Mesenteric fat pad (tissue), 1 donor: ENCODE measurements at places on chromosomes 7 and 10.
A peak's percentile ranks its signal among the peaks of the same experiment; 100 is the strongest.

DNA sequence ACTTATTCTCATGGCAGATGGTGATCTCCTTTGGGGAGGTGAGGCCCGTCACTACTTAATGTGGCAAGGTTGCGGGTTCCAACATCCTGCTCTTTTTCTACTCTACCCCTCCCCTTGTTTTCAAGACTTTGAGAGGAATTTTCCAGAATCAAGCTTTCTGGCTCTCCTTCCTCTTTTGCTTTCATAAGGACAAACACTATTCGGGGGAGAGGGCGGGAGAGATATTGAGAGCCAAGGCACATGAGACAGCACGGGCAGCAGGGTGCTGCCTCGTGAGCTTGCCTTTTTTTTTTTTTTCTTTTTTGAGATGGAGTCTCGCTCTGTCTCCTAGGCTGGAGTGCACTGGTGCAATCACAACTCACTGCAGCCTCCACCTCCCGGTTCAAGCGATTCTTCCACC lies 6.9 kb upstream of the PFKFB3 start:
- no peak for DNase-seq

GRCh38 chr7:46811529-46811928 lies 770.4 kb downstream of the TNS3 start:
- no peak for DNase-seq

- no peak for DNase-seq
Measured at GRCh38 chr7:142753366-142753765, 4.1 kb downstream of the PRSS1 start.

- DNase-seq = no peak
Measured at GRCh38 chr10:91838199-91838598, 40.0 kb downstream of the TNKS2 start.

- DNase-seq = no peak
Measured at GRCh38 chr10:96377816-96378294, 19.1 kb upstream of the OPALIN start.

- no peak for DNase-seq
Measured at GRCh38 chr7:148884049-148884298, at the start of gene EZH2. Gene EZH2, minus strand, starts transcription at chr7:148884291. Its CDS starts 36,993 bp downstream, at chr7:148847298.

DNA sequence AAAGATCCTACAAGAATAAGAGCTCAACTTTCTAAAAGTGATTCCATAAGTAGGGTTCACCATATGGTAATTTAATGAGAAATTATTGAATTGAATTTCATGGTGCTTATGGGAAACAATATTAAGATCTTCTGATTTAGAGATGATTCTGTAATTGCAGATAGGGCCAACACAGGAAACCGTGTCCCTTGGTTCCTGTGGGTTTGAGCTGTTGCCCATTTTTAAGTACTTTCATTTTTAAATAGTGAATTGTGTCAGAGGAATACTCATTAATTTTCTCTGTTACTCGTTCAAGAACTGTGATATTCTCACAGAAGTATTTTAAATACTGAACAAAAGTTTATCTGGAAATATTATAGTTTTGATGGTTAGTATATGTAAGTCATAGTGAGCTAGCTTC lies 129.2 kb downstream of the SRI start:
- DNase-seq = no peak

GRCh38 chr10:90461437-90462155 lies 396.2 kb downstream of the HTR7 start:
- DNase-seq = no peak

- DNase-seq = no peak
Measured at GRCh38 chr7:20352573-20353306, 22.0 kb downstream of the ITGB8 start.

DNA sequence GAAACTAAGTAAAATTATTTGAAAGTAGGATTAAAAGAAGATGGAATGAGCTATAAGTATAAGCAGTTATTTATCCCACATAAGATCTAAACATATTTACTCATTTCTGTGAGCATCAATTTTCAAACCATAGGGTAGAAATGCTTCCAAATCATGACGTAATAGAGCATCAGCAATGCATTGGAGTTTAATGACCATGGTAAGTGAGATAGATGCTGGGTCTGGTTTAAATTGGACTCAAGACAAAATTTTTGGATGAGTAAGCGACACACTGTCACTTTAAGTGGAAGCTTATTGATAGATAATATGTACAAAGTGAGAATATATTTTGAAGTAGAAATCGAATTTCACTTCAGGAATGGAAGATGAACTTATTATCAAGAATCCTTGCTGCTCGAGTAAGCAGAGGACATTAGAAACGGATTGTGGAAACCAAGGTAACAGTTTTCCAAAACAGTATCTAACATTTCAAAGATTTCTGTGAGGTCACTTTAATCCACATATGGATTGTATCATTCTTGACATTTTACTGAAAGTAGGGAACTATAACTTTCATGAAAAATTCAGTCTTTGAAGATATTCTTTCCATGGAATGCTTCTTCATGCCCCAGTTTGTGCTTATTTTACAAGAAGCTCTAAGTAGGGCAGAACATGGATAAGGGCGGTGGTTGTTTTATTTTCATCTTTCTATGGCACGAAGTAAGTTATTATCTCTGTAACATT lies 85.8 kb downstream of the AGMO start:
- DNase-seq = no peak

DNA sequence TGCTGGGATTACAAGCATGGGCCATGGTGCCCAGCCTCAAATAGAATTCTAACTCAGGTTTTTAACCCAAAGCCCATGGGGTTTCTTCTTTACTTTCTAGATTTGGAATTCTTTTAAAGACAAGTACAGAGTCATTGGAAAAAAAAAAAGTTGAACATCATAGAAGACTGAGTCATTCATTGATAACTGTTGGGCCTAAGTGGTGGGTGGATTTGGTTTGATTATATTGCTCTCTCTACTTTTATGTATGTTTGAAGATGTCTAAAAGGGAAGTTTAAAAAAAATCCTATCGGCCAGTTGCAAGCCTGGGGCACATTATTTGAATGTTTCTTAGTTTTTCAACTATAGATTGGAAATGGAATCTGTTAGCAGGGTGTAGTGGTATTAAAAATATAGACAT lies 49.7 kb downstream of the INPP5F start:
- no peak for DNase-seq

GRCh38 chr10:22927166-22927565 lies 687 bp upstream of the ARMC3 start:
- DNase-seq = no peak

GRCh38 chr7:50056131-50056530 lies 36.9 kb downstream of the ZPBP start:
- DNase-seq = no peak

- DNase-seq = no peak
Measured at GRCh38 chr10:114931072-114931679, 6.8 kb upstream of the TRUB1 start.

DNA sequence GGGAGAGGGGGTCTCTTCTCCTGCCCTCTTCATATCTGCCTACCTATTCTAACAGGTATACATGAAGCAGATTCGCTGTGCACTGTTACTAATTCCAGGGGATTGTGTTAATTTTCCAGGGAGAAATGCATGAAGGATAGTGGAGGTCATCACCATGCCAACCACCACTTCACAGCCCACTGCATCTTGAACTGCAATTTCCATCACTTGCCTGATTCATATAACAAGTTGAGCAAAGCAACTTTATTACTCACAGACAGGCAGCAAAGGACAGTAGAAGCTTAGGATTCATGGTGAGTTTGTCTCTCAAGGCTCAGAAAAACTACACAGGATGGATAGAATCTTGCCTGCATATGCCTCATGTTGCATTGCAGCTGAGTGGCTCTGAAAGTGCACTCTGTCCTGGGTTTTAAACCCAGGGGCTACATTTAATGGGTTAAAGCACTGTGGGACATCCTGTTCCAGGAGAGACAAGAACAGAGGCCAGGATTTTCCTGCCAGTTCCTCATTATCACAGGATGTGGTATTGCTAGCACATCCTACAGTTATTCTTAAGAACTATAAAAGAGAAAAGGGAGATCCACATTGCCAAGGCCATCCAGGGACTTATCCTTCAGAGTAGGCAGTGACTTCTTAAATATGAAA lies 136.9 kb upstream of the PRSS1 start:
- no peak for DNase-seq

DNA sequence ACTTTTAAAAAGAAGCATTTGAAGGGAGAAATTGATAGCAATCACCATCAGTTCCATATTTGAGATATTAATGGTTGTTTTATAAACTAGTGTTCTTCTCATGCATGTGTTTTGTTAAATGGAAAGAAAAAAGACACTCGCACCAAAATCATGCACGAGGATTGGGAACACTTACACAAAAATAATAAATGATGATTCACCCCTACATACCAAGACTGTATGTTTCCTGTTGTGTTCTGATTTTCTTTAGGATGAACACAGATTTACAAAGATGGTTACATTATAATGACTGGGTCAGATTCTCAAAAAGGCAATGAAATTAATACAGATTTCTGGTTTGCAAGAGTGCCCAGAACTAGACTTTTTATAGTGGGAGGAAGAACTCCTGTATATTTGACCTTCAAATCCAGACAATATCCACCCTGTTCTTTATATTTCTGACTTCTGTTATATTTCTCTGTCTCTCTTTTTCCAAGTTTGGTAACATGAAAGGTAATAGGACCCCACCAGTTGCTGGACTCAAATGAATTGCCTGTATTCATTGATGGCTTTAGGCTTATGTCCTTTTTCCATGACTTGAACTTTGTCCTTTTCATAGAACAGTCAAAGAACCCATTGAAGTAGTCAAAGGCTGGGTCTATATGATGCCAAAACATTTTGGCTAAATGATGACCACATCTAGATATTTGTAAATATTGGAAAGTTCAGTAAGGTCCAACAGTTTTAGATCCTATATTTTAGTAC lies 54.4 kb downstream of the SEMA3A start:
- no peak for DNase-seq

DNA sequence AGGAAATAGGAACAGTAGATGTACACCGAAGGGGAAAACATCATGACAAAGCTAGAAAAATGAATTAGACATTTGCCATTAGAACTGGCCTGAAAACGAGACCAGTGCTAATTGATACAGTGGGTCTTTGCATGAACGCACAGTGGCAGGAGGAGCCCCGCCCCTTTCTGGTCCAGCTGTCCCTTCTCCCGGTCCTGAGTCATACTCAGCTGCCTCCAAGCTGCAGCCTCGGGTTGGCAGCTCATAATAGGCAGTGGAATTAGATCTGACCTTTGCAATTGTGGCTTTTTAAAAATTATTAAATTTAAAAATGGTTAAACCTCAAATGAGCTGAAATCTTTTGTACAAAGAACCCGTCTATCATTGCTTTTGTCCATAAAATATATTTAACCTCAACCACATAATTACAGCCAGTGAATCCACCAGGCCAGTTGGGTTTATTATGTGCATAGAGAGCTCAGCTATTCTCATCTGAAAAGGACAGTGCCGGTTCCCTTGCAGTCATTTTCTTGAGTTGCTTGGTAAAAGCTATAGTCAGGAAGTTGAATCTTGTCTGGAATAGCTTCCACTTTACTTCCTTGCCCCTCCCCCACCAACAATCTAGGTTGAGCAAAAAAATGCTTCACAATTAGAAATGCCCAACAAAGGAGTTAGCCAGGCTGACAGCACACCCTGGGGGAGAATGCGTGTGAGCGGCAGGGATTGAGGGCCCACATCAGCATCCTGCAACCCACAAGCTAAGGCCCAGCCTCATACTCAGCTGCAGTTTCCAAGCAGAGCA lies 147.1 kb downstream of the BUB3 start:
- peak; percentile 37 for DNase-seq

- DNase-seq = no peak
Measured at GRCh38 chr7:48466713-48467112, 295.5 kb downstream of the ABCA13 start.

- DNase-seq = peak; percentile 65
Measured at GRCh38 chr10:77629775-77630506, 7.7 kb downstream of the KCNMA1 start.

- peak; percentile 79 for DNase-seq
Measured at GRCh38 chr7:27182861-27183681, 2.0 kb downstream of the HOXA11 start.

GRCh38 chr7:132815696-132816311 lies 239.5 kb upstream of the PLXNA4 start:
- no peak for DNase-seq

DNA sequence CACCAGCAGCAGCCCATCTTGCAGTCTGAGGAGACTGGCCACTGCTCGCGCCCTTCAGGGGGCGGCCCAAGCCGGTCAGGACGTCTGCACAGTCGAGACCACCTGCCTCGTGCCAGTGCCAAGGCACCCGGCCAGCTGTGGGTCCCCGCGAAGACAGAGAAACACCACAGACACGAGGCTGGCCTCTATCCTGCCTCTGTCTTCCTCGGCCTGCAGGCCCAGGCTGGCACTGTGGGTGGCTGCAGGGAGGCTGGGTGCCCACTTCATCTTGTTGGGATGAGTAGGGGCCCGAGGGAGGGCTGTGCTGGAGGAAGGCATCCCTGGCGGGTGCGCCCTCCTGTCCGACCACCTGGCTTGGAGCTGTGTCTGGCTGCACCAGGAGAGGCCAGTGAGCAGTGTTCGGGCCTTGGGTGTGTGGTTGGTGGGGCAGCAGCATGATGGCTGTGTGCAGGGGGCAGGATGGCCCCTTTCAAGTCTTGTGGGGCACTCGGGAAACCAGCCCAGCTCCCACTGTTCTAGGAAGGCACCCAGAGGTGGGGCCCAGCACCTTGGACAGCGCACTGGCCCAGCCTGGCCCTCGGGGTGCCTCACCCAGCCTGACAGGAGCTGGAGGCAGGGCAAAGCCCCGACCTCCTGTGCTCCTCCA lies 7.3 kb downstream of the DPYSL4 start:
- DNase-seq = no peak

GRCh38 chr10:86728056-86728455 lies 28.4 kb upstream of the BMPR1A start:
- DNase-seq = peak; percentile 53

- no peak for DNase-seq
Measured at GRCh38 chr7:37074370-37074769, 350.1 kb upstream of the AOAH start.

- no peak for DNase-seq
Measured at GRCh38 chr10:104032144-104032775, 53.4 kb downstream of the COL17A1 start.

DNA sequence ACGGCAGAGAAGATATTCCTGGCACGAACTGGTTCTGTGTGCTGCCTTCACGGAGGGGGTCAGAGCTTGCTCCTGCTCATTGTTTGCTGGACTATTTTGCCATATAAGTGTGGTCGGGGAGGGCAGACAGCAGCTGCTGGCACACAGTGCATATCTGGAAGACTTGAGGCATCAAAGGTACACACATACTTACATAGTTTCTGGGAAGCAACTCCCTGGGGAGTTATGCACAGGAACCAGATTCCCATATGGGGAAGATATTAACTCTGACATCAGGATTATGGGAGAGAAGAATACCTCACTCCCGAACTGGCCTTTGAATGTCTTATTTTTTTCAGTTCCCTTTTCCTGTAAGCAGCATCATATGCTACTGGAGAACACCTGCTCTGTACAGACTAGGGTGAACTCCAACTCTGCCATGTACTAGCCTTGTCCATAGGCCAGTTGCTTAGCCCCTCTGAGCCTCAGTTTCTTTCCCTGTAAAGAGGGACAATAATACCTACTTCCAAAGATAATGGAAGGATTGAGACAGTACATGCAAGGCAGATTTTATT lies 41.5 kb downstream of the LGI1 start:
- DNase-seq = no peak
